ENCODE measurements at places on chromosomes 2 and 18.

DNA sequence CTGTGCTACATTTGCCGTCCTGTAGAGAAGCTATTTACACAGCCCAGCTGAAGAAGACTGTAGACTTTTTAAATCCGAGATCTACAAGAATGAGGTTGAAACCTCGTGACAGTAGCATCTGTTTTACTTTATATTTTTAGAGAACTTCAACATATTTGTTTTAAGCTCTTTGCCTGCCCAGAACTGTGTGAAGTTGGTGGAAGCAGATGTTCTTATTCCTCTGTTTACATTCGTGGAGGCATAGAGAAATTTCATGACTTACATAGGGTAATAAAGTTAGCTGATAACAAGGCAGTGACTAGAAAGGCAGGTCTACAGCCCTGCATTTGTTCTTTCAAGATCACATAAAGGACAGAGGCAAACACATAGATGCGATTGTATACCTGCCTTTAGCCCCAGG is 47.0 kb upstream of the MAP3K20 start:
- DNase-seq = no peak

GRCh38 chr2:229733611-229734245 is 19.4 kb upstream of the DNER start:
- DNase-seq = no peak

DNA sequence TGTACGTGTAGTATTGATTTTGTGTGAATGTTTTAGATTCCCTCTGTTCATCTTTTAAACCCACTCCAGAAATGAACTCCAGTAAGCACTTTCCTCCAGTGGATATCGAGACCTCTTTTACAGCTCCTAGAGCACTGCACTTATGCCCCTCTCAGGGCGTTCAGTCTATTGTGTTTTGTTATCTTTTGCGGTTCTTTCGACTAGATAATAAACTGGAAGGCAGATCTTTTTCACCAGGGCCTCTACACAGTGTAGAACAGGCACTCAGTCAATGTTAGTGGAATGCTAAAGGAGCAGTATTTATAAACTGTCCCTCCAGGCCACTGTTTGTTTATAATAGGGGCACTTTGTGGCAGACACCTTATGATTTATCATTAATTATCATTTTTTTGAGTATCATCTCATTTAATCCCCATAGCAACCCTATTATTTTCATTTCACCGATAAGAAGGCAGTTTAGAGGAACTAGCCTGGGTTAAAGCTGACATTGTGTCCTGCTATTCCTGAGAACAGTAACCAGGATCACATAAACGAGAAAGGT is 742 bp upstream of the SOS1 start:
- DNase-seq = no peak

DNA sequence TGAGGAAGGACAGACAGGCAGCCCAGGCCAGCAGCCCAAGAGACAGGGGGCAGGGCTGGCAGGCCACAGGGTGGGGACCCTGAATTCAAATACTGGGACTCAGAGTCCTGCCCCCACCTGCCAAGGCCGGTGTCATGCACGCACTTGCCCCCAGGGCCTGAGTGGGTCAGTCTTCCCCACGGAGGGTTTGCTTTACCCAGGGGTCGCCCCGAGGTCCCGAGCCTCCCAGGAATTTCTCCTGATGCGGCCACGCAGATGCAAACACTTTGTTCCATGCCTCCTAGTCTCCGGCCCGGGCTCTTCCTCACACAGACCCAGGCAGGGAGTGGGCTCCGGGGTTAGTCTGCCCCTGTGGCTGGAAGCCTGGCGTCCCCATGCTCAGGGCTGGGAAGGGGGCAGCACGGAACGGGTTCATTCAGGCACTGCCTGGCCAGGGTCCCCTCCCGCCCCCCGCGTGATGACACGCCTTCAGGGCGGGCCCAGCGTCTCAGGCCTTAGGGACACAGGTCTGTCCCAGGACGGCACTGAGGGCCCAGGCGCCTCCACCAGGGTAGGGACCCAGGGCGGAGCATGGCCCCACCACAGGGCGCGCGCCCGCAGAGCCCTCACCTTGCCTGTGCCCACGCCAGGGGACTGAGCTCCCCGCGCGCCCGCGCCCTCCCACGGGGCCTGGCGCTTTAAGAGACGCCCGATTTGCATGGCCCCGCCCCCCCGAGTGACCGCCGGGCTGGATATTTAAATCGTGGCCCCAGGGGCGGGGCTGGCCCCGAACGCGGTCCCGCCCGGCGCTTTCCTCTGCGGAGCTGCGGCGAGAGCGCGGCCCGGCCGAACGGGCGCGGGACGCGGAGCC is at the start of gene SNED1:
SNED1 (plus strand) TSS at position 763 of the 850 bp plus-strand sequence. CDS start 220 bp downstream, outside the sequence.
- DNase-seq = peak; percentile 62

DNA sequence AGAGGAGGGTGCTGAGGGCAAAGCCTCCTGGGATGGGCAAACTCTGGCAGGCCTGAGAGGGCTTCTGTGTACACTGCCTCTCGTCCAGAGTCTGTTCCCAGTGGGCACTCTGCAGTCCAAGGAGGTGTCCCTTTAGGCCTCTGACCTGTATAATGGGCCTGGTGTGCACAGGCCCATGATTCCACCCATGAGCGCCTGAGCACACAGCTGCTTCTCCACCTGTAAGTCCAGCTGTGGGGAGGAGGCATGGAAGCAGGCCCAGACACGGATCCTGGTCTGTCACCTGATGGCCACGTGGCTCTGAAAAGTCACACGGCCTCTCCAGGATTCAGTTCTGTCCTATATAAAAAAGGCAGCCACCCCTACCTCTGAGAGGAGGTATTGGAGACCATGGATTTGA is 57.0 kb downstream of the PARD6G start:
- DNase-seq = no peak

DNA sequence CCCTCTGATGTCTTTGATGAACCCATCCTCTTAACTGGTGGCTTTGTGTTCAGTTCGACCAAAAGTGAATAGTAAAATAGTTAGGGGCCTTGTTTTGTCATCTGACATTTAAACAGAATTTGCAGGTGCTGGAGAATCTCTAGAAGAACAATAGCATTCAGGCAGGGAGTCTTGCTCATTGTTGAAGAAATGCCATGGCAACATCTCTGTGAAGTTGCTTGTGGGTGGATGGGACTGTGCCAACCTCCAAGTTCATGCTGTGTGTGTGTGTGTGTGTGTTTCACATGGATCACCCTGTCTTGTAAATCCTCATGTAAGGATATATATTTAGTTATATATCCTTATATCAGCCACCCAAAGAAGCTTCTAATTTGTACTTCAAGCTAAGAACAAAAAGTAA is 66.7 kb downstream of the SKA1 start:
- DNase-seq = no peak

DNA sequence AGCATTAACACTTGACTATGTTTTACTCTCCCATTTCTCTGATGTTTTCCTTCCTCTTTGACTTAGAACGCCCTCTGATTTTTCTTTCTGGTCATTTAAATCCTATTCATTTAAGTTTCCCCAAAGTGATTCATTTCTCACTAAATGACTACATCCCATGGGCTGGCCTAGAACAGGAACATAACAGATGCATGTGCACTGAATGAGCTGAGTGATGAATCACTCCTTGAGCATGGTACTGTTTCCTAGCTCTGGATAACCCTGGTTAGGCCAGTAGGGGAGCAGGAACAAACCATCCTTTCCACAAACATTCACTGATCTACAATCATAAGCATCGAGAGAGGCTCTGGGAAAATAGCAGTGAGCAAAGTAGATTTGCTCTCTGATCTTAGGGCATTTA is 221.9 kb upstream of the SETBP1 start:
- DNase-seq = no peak

DNA sequence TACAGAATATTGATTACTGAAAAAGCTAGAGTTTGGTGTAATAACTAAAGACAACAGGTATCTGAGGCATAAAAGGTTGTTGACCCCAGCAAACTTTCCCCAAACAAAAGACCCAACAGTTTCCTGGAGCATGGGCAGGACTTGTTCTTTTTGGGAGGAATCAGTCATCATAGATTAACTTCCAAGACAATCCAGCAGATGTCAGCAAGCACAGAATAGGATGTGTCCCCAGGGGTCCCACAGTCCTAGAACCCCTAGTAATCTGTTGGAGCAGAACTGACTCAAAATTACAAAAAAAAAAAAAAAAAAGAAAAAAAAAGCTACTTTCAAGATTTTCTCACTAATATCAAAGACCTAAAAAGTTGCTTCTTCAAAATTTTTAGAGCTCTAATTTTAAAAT is 564.7 kb upstream of the SLC39A10 start:
- no peak for DNase-seq
